ENCODE measurements at places on chromosomes 6 and 20. TPM values are rescaled to one million over a fixed set of nuclear protein-coding genes. Genes with fewer than 3 reads are reported as not detected.
A peak's percentile ranks its signal among the peaks of the same experiment; 100 is the strongest.

The KCNG1 gene
- total RNA-seq, result 2.3 TPM

The VNN1 gene
- 0.19 TPM for total RNA-seq

The RBM24 gene
- total RNA-seq, result 133 TPM

The CYP39A1 gene
- 6.3 TPM for total RNA-seq

The TAF4 gene
- 18.0 TPM for total RNA-seq

DNA sequence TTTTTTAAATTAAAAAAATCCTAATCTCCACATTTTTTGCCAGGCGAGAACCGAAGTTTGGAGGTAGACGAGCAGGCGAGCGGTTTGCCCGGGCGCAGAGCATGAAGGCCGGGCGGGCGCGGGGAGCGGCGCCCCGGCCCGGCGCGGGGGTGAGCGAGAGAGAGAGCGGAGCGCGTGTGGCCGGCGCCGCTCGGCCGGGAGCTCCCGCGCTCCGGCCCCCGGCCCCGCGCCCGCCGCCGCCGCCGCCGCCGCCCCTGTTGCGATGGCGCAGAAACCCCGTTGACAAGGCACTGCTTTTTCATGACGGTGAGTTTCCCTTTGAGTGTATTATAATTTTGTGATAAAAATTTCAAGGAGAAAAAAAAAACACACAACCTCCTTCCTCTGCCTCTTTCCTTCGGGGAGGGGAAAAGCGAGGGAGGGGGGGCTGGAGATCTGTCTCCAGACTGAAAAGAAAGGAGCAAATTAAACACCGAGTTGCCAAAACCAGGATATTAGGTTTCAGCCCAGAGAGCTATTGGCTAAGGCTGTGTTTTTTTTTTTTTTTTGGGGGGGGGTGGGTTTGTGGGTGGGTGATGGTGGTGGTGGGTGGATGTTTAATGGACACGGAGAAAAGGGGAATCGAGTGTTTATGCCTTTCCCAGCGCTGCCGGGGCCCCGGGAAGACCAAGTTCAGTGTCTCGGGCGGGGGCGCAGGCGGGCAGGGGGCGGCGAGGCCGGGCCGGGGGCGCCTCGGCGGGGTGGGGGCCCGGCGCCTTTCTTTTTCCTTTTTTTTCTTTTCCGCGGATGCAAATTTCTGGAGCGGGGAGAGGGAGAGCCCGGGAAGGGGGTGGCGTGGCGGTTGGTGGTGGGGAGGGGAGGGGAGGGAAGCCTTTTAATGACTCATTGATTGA lies at the start of gene BICRAL:
Gene BICRAL (plus strand): TSS at position 257 of the 893 bp plus-strand sequence. CDS start 39,971 bp downstream, outside the sequence.
- H3K4me3 ChIP-seq, result peak within 1 kb of the TSS; percentile 77
- peak; percentile 65 for DNase-seq
- H3K36me3 ChIP-seq, result no peaks in the 10 kb centered on the region
- peaks cover 27% of the 10 kb centered on the region for H3K4me1 ChIP-seq

- no peak for DNase-seq
- no peak overlapping the region for H3K4me3 ChIP-seq
- H3K27me3 ChIP-seq, result no peaks in the 10 kb centered on the region
- H3K36me3 ChIP-seq, result no peaks in the 10 kb centered on the region
Measured at GRCh38 chr20:17108896-17109295, 117.9 kb upstream of the PCSK2 start.

DNA sequence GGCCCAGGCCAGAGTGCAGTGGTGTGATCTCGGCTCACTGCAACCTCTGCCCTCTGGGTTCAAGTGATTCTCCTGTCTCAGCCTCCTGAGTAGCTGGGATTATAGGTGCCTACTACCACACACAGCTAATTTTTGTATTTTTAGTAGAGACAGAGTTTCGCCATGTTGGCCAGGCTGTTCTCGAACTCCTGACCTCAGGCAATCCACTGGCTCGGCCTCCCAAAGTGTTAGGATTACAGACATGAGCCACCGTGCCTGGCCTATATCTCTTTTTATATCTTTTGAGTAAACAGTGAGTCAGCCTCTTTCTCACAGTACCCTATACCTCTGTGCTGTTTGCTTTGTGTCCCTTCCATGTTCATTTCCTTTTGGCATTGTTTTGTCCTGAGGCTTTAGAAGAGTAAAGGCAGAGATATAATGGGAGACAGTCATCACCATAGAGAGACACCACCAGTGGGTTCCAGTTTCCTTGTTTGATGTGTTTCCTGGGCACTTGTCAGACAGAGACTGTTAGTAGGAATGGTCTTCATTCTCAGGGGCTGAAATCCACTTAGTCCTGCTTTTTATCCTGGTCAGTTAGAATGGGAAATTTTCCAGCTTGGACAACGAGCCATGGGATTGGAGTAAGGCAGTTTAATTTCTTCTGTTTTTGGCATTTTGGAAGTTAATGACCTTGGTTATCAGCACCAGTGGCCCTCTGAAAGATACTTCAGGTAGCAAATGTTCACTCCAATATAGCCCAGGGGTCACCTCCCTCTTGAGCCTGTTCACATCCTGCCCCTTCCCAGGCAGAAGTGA lies 32.2 kb upstream of the ASXL1 start:
- H3K36me3 ChIP-seq, result peaks cover 10% of the 10 kb centered on the region
- H3K27ac ChIP-seq, result peak overlapping the region; percentile 42
- no peaks in the 10 kb centered on the region for H3K27me3 ChIP-seq
- H3K4me3 ChIP-seq, result no peak overlapping the region
- H3K4me1 ChIP-seq, result peaks cover 3% of the 10 kb centered on the region

DNA sequence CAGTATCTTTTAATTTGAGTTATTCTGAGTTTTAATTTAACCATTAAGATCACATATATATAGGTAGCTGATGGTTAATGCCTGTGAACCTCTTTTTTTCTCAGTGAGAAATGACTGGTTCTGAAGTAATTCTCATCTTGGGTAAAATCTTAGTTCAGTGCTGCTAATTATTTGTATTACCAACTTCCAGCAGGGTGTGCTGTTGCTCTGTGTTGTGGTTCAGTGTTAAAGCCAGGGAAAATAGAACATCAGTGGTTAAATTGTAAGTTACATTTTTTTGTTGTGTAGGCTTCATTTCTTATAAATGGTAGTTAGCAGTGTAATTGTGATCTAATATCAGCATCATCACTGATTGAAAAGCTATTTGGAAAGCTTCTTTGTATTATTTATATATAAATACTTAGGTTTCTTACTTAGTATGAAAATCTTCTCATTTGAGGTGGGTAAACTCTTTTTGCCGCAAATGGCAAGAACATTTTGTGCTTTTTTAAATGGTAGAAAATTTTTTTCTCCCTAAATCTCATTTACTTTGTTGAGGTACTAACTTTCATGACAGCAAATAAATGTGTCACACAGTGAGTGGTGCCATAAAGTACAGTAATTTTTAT lies 43.7 kb downstream of the CDC5L start:
- no peak overlapping the region for H3K27ac ChIP-seq
- no peak for DNase-seq
- H3K4me3 ChIP-seq, result no peak overlapping the region
- no peaks in the 10 kb centered on the region for H3K4me1 ChIP-seq
- no peaks in the 10 kb centered on the region for H3K27me3 ChIP-seq

DNA sequence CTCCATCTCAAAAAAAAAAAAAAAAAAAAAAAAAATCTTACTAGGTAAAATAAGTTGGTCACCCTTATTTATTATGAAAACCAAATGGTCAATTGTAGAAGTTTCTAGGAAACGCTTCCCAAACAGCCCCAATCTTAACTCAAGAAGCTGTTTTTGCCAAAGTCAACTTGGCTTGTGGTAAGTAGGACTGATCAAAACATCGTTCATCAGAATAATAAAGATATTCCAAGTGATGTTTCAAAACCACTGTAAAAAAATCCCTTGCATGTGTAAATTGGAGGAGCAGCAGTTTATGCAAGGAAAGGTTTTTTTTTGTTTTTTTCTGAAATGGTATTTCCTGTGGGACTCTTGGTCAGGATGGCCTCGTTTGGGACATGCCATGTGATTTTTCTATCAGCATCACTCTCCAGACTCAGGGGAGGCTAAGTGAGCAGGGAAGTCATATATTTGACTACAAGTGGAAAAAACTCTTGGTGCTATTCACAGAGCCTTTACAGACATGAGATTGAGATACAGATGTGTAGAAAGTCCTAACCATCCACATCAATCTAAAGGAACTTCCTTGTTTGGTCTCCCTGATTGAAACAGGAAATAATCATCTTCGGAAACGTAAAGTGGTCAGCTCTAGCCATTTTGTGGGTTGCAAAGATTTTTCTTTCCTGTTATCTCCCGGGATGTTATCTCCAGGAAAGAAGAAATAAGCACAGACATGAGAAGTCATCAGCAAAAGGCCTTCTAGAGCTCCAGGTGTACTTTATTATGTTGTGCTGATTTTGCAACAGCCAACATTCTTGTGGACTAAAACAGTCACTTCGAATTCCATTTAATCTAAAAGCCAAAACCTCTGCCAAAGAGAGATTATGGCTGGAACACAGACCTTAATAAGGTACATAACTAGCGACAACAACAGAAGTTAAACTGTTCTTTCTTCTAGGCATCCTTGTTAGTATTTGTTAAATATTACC lies 177.8 kb downstream of the EDN1 start:
- no peaks in the 10 kb centered on the region for H3K27me3 ChIP-seq
- H3K4me3 ChIP-seq, result no peak overlapping the region
- H3K36me3 ChIP-seq, result no peaks in the 10 kb centered on the region
- H3K4me1 ChIP-seq, result peaks cover 7% of the 10 kb centered on the region
- peak overlapping the region; percentile 29 for H3K27ac ChIP-seq

- no peak overlapping the region for H3K4me3 ChIP-seq
- H3K27ac ChIP-seq, result no peak overlapping the region
- no peaks in the 10 kb centered on the region for H3K4me1 ChIP-seq
- peaks cover 20% of the 10 kb centered on the region for H3K36me3 ChIP-seq
- DNase-seq, result no peak
- no peaks in the 10 kb centered on the region for H3K27me3 ChIP-seq
Measured at GRCh38 chr20:63917811-63918210, 22.9 kb downstream of the DNAJC5 start.

DNA sequence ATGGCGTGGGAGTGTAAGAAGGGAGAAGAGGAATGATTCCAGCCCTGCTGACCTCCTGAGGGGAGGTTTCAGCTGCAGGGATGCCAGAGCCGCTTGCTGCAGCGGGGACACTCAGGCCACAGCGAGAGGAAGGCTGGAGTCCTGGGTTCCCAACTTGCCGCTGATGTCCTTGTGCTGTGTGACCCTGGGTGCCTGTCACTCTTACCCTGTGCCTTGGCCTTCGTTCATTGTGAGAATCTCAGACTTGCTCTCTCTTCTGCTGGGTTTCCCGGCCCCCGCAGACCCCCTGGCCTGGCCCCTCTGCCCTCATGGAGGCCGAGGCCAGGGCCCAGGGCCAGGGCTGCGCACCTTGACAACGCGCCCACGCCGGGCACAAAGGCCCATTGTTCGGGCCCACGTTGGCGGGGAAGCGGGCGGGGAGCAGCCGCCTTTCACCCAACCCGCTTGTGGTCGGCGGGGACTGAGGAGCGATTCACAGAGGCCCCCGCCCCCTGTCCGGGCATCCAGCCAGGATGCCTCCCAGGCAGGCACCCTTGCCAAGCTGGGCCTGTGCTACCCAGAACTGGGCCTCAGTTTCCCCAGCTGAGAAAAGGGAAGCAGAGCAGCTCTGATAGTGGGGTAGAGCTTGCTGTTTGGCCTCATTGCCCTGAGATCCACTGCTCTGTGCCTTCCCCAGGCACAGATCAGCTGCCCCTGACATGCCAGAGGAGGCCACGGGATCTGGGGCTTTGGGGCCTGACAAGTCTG lies 52.4 kb downstream of the CEBPB start:
- no peaks in the 10 kb centered on the region for H3K36me3 ChIP-seq
- DNase-seq, result no peak
- H3K27me3 ChIP-seq, result no peaks in the 10 kb centered on the region
- no peaks in the 10 kb centered on the region for H3K4me1 ChIP-seq
- no peak overlapping the region for H3K27ac ChIP-seq

DNA sequence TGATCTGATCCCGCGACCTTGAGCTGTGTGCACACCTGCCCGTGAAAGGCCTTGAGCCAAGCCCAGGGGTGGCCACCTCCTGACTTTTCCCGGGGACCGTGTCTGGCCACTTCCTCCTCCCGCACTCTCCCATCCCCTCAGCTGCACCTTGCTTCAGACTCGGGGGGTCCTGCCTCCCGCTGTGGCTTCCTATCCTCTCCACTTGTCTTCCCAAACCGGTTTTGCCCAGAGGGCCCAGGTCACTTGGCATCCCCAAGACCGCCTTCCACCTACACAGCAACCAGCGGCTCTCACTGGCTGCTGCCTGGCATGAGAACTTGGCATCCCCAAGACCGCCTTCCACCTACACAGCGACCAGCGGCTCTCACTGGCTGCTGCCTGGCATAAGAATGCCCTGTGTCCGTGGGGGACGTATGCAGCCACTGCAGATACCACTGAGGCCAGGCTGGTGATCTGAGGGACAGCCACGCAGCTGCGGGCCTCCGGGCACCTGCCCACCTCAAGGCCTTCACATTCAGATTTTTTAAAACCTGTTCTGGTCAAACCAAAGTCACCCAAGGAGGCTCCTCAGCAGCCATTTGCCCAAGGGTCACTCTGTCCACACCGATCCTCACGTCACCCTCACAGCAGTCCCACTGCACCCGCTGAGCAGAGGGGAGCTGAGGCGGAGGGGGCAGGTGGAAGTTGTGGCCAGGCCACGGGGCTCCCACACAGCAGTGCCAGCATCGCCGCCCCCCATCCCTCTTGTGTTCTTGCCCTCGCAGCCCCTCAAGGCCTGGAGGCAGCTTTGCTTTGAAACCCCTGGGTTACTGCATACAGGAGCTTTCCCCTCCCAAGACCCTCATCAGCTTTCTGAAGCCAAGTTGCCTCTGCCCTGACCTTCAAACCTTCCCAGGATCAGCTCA lies 245.5 kb downstream of the TAF4 start:
- no peaks in the 10 kb centered on the region for H3K4me1 ChIP-seq
- no peaks in the 10 kb centered on the region for H3K36me3 ChIP-seq
- no peak overlapping the region for H3K27ac ChIP-seq
- H3K4me3 ChIP-seq, result no peak overlapping the region
- no peaks in the 10 kb centered on the region for H3K27me3 ChIP-seq
- no peak for DNase-seq

DNA sequence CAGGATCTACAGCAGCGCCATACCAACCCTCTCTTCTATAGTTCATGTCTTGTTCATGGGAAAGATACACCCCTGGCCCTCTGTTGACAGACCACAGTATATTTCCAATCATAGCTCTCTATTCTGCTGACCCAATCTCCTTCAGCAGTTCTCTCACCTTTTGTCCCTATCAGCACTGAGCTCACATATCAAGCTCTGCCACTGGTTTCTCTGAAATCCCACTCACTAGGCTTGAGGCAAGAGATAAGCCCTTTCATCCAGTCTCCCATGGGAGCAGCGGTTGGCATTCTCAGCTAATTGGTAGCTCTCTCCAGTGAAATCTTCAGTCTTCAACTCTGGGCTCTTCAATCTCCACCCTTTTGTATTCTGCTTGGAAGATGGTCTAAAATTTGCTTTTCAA lies 313.4 kb downstream of the GJA1 start:
- no peaks in the 10 kb centered on the region for H3K4me1 ChIP-seq
- H3K36me3 ChIP-seq, result no peaks in the 10 kb centered on the region
- no peak for DNase-seq
- H3K4me3 ChIP-seq, result no peak overlapping the region
- no peaks in the 10 kb centered on the region for H3K27me3 ChIP-seq

GRCh38 chr20:11261533-11262000 lies 587.8 kb upstream of the JAG1 start:
- DNase-seq, result no peak
- no peak overlapping the region for H3K4me3 ChIP-seq
- H3K4me1 ChIP-seq, result peaks cover 4% of the 10 kb centered on the region
- no peaks in the 10 kb centered on the region for H3K36me3 ChIP-seq

- H3K27ac ChIP-seq, result no peak overlapping the region
- H3K27me3 ChIP-seq, result no peaks in the 10 kb centered on the region
- H3K36me3 ChIP-seq, result no peaks in the 10 kb centered on the region
Measured at GRCh38 chr6:71510057-71510713, 221.6 kb downstream of the OGFRL1 start.

All from right atrium auricular region (tissue), 2 donors.